Mesothelial cell of epicardium (in vitro differentiated cells): ENCODE measurements at places on chromosomes 2 and 18. TPM values are rescaled to one million over a fixed set of nuclear protein-coding genes. Genes with fewer than 3 reads are reported as not detected.

The THSD7B gene
- 0.16 to 0.31 TPM (median 0.22 TPM) in 3 replicates for total RNA-seq

- no peak for DNase-seq
- H3K27ac ChIP-seq = peak overlapping the region; percentile 9
- no peaks in the 10 kb centered on the region for H3K36me3 ChIP-seq
- H3K4me1 ChIP-seq = peaks cover 17% of the 10 kb centered on the region
- no peak overlapping the region for H3K4me3 ChIP-seq
Measured at GRCh38 chr2:176234156-176234555, 35.1 kb upstream of the MTX2 start.

GRCh38 chr2:55120634-55121359 lies 70.5 kb upstream of the RTN4 start:
- H3K4me3 ChIP-seq = no peak overlapping the region
- peaks cover 30% of the 10 kb centered on the region for H3K4me1 ChIP-seq
- peaks cover 4% of the 10 kb centered on the region for H3K36me3 ChIP-seq
- H3K27ac ChIP-seq = peak overlapping the region; percentile 37

- no peaks in the 10 kb centered on the region for H3K36me3 ChIP-seq
- no peak for DNase-seq
- H3K27me3 ChIP-seq = peaks cover 59% of the 10 kb centered on the region
- peaks cover 25% of the 10 kb centered on the region for H3K4me1 ChIP-seq
- peak overlapping the region; percentile 66 for H3K4me3 ChIP-seq
Measured at GRCh38 chr2:162838136-162838497, 450 bp downstream of the KCNH7 start.

DNA sequence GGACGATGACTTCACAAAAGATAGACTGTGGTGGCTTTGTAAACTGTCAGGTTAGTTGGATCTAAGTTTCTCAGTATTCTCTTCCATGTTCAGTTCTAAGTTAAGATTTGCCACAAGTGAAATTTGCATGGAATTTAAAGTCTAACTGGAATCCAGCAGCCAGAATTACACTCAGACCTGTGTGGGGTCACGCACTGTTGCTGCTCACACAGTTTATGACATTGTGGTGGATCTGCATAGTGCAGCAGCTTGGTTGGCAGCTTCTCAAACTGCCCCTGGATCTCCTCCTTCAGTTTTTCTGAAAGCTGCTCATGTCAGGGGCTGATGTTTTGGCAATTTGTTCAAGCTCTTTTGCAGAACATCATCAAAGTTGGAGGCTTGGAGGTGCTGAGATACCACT lies 228.1 kb upstream of the KCNJ3 start:
- H3K36me3 ChIP-seq = no peaks in the 10 kb centered on the region
- no peak overlapping the region for H3K4me3 ChIP-seq
- no peaks in the 10 kb centered on the region for H3K27me3 ChIP-seq
- H3K27ac ChIP-seq = no peak overlapping the region
- H3K4me1 ChIP-seq = no peaks in the 10 kb centered on the region
